ENCODE measurements at places on chromosomes 4 and X.

DNA sequence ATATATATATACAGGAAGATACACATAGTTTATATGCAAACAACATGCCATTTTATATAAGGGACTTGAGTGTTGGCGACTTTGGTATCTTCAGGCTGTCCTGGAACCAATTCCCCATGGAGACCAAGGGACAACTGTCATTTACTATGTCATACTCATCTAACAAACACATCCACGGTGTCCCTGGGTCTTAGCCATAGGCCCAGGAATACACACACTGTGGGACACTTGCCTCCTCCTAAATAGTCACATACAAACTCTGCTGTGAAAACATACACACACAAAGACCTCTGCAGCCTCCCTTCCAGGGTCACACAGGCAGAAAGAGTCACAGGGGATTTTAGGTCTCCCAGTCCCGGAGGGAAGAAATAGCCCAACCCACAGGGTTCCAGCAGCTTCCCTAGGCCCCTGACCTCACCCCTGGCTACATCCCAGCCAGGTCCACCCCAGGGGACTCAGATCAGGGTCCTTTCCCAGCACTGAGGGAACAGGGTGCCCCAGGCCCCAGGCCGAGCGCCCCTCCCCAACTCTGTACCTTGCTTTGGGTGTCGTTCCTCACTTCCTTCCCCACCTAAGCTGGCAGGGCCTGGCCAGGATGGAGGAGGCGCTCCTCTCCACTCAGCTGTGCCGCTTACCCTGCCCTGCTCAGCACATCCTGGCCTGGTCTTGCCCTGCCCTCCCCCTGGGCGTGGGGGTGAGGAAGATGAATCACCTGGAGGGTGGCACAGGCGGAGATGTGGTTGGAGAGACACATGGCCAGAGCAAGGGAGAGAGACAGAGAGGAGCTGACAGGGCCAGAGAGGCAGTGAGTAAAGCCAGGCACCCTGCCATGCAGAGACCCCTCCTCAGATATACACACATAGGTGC is 21.8 kb downstream of the FGD1 start:
- DNase-seq: no peak

DNA sequence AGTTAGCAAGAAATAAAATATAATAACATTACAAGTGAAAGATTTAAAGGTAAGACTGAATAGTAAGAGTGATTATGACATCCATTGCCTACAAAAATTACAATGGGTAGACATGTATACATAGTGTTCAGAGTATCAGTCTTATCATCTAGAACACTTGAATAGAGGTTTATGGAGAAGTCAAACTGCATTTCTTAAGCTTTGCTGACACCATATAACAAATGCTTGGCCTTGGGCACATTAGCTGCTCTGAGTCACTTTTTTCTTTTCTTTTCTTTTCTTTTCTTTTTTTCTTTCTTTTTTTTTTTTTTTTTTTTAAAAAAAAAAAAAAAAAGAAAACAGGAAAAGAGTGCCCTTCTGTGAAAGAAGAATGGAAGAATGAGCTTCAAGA is 220.0 kb downstream of the SPCS3 start:
- no peak for DNase-seq

DNA sequence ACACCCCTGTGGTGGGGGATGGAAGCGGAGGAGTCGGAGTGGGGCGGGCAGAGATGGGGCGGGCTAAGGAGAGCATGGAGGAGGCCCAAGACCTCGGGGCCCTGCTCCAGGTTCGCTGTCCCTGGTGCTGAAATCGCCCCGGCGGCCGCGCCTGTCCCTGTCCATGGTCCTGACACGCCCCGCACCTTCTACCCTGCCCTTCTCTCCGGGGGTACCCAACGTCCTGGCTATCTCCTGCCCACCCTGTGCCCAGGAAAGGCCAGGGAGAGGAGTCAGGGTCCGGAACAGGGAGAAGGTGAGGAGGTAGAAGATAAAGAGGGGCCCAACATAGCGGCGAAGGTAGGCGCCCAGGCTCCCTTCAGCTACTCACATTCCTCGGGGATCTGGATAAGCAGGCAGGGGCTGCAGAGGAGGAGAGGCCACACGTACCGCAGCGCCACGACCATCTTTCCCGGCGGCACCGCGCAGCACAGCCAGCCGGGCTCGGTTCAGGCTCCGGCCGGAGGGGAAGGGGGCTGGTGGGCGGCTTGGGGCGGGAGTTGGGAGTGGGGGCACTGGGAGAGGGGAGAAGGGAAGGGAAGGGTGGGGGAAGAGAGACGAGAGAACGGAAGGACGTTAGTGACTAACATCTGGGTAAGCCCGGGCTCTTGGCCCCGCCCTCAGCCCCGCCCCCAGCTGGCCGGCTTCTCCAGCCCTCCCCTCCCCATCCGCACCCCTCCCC is 10.4 kb downstream of the L1CAM start:
- DNase-seq: peak; percentile 39

GRCh38 chr4:103204111-103204510 is 6.0 kb upstream of the CENPE start:
- no peak for DNase-seq

DNA sequence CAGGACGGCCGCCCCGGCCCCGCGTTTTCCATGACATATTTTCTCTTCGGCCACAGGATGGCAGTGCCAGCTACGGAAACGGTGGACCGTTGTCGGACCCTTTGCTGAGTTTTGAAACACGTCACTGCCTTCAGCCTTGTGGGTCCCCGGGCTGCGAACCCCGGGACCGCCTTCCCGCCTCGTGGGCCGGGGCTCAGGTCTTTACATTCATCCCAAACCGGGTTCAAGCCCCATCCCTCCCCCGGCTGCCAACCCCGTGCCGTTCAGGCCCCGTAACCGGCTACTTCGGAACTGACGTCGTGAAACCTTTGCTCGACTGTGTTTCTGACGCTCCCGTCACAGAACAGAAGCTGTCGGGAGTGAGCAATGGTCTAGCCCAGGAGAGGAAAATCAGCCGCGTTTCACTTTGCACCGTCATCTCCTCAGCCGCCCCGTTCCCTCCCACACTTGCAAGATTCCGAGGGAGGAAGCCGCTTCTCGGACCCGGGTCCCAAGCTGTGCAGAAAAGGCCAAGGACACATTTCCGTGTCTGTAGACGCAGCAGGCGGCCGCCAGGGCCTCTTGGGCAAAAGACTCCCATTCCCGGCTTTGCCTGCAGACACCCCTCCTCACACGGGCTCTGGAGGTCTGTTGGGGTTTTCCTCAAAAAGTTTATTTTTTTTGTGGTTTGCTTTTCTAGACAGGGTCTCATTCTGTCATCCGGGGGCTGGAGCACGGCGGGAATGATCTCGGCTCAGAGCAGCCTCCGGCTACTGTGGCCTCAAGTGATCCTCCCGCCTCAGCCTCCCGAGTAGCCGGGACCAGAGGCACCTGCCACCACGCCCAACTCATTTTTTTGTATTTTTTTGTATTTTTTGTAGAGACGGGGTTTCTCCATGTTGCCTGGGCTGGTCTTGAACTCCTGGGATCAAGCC is 41.4 kb upstream of the PPP2R3B start:
- DNase-seq: no peak

DNA sequence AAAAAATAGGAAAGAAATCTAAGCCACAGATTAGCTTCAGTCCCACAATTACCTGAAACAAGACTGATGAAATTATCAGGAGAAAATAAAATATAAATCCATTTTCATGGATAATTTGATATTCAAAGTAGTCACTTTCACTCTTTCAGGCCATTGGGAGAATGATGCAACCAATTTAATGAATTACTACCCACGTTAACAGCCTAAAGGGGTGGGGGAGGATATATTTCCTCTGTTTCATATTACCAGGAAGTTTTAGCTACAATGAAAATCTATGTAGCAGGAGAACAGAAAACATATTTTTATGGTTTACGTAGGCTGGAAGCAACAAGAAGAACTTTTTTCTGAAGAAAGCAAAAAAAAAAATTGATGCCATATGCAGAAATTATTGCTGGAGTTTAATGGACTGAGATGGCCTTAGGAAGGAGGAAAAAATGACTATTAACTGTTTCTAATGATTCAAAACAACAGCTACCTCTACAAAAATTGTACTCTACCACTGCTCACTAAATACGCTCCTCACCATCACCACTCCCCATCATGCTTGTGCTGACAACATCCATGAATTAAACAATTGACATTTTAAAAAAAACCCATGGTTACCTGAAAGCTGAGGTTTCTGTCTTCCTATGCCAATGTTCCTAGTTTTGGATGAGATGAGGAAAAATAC is 100.9 kb downstream of the CXXC4 start:
- no peak for DNase-seq

- no peak for DNase-seq
Observed at GRCh38 chr4:184911310-184911709, 85.5 kb upstream of the ACSL1 start.

DNA sequence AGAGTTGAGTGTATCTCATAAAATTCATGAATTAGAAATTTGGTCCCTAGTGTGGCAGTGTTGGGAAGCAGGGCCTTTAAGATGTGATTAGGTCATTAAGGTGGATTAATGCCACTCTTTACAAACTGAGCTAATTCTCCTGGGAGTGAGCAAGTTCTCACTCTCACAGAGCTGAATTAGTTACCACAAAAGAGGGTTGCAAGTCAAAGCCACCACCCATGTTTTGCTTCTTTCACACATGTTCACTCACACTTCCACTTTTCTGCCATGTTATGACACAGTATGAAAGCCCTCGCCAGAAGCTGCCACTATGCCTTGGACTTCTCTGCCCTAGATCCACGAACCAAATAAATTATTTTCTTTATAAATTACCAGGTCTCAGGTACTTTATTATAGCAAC is 332.1 kb downstream of the ARAP2 start:
- no peak for DNase-seq

- DNase-seq: no peak
Observed at GRCh38 chr4:128221586-128221985, 66.0 kb downstream of the PGRMC2 start.
